ENCODE measurements at places on chromosomes 2 and 18.

GRCh38 chr2:65678779-65679391, 246.5 kb upstream of the SPRED2 start:
- no peak for DNase-seq

GRCh38 chr2:66897181-66897580, 462.3 kb downstream of the MEIS1 start:
- no peak for DNase-seq

DNA sequence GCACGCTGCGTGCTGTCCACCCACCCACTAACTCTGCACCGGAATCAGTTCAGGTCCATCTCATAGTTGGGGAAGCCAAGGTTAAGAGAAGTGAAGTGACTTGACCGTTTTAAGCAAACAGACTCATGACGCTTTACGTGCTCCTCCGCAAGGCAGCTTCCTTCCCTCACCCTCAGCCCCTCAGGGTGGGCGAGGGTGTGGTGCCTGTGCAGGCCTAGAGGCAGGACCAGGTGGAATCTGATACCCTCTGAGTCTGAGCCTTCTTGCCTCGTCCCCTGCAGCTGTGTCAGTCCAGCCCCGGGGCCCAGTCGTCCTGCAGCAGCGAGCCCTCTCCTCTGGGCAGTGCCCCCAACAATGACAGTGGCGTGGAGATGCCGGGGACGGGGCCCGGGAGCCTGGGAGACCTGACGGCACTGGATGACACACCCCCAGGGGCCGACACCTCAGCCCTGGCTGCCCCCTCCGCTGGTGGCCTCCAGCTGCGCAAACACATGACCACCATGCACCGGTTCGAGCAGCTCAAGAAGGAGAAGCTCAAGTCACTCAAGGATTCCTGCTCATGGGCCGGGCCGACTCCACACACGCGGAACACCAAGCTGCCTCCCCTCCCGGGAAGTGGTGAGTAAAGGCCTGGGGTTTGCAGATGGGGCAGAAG, 250.5 kb downstream of the GLI2 start:
- DNase-seq: no peak

DNA sequence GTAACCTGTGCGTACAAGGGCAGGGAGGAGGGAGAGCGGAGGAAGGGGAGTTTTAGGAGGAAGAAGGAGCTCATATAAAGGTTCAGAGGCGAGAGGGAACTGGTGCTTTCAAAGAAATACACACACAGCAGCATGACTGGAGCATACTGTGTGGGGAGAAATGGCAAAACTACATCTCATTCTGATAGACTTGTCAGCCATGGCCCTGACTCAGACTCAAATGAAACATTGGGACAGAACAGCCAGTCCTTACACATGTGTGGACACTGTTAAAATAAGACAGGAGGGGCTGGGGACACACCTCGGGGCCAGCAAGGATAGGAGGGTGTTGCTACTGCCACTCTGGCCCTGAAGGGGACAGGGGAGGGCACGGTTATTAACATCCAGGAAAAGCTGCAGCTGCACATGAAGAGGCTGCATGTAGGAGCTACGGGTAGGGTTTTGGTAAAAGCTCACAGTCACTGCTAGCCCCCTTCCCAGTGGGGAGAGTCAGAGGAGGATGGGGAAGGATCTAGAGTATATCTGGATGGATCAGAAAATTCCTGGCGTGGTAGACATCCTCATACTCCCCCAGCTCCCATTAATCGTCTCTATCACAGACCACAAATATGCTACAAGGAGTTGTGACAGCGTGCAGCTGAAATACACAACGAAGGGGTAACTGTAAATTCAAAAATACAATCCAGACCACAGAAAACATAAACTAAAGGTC, 110.5 kb downstream of the GATA6 start:
- no peak for DNase-seq

DNA sequence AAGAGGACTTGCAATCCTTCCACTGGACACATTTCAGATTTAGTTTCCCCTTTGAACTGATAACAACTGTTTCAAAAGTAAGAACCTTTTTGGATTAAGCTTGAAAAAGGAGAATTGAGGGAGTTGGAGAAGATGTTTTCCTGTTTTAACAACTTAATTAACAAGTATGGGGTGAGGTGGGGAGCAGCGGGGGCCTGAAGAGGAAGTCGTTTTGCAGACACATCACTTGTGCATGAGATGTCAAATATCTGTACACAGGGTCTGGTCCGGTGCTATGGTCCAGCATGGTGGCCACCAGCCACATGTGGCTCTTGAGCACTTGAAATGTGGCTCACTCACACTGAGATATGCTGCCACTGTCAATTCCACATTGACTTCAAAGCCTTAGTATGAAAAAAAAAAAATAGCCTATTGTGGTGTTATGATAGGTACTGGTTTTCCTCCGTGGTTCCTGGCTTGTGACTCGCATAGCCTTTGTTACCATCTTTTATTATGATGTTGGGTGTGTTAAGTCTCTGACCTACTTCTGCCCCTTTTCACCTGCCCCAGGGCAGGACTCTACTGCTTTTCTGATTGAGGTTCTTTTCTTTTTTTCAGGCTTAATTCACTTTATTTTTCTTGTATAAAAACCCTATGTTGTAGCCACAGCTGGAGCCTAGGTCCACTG, 205.5 kb downstream of the BCL2 start:
- no peak for DNase-seq

- DNase-seq: no peak
These were observed 284.8 kb downstream of the CELF4 start for GRCh38 chr18:37280701-37281393.

- no peak for DNase-seq
These were observed 1411.5 kb upstream of the ACVR2A start for GRCh38 chr2:146433116-146433875.

- no peak for DNase-seq
These were observed 173.0 kb downstream of the NCK2 start for GRCh38 chr2:105917688-105918087.

GRCh38 chr18:59672235-59672711, 24.9 kb downstream of the CCBE1 start:
- DNase-seq: no peak

- DNase-seq: no peak
These were observed 2036.5 kb upstream of the CELF4 start for GRCh38 chr18:39602131-39602530.

DNA sequence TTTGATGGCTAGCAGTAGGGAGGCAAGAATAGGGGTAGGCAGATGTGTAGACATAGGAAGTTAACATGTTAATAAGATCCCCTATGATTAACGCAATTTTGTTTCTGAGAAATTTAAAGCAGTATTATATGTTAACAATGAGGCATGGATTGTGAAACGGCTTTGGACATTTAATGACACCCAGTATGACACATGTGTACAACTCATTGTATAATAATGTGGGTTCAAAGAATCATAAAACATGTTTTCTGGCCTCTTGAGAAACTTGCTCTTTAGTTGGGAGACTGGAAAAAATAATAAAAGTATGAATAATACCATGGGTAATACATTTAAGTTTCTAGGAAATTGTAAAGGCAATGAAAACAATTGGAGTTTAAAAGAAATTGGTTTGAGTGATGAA, 332.1 kb upstream of the CDH20 start:
- no peak for DNase-seq

DNA sequence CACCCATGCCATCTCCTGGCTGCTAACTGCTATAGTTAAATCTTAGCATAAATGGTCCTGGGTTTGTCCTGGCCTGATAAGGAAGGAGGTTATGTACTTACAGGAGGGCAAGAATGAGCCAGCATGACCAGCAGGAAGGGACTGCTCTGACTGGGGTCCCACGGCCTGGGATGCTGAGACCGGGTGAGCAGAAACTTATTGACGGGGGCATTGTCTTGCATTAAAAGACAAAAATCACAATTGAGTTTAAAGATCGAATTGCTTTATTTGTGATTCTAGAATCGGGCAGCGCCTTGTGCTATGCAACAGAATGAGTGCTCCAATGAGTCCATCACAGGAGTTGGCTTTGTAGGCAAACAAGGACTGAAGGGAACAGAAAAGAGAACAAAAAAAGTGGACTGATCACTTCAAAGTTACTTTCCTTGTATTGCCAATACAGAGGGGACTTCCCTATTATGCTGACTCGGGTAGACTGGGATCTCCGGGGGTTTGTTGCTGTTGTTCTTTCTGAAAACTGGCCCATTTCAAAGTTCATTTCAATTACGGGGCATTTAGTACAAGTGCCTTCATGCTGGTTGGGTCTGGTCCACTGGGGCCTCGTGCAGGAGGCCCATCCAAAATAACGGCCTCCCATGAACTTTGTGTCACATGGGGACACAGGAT, 87.1 kb upstream of the SLC66A3 start:
- DNase-seq: no peak

DNA sequence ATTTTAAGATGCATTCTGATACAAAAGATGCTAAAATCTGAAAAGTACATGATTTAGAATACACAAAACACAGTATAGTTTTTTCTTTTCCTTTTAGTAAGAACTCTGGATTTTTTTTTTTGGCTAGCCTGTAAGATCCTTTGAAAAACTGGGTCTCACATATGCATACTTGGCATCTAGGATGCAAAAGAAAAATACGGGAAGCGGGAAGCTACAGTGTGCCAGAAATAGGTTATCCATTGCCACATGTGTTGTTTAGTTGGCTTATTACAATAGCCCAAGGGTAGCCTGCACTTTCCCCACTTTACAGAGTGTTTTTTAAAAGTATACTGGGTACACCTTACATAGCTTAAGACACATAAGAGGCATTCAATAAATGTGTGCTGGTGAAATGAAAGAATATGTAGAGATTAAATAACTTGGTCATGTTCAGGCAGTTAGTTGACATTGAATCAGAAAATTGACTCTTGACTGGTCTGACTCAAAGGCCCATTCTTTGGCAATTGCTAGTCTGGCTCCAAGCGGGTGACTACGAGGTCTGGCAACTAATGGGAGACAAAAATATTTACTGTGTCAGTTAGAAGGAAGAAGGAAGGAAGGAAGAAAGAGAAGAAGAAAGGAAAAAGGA, 286.8 kb upstream of the TRIB2 start:
- no peak for DNase-seq

GRCh38 chr18:74496508-74497323, 553 bp downstream of the CNDP2 start:
- DNase-seq: peak; percentile 31

- DNase-seq: no peak
These were observed 556 bp downstream of the CYRIA start for GRCh38 chr2:16664809-16665747.

- DNase-seq: no peak
These were observed 19.1 kb downstream of the HS1BP3 start for GRCh38 chr2:20631617-20632307.

- no peak for DNase-seq
These were observed 103.3 kb downstream of the CTAGE1 start for GRCh38 chr18:22314420-22314819.

GRCh38 chr2:159595410-159596046, 20.8 kb downstream of the BAZ2B start:
- DNase-seq: no peak

GRCh38 chr2:42459296-42459695, 34.5 kb downstream of the KCNG3 start:
- DNase-seq: no peak

DNA sequence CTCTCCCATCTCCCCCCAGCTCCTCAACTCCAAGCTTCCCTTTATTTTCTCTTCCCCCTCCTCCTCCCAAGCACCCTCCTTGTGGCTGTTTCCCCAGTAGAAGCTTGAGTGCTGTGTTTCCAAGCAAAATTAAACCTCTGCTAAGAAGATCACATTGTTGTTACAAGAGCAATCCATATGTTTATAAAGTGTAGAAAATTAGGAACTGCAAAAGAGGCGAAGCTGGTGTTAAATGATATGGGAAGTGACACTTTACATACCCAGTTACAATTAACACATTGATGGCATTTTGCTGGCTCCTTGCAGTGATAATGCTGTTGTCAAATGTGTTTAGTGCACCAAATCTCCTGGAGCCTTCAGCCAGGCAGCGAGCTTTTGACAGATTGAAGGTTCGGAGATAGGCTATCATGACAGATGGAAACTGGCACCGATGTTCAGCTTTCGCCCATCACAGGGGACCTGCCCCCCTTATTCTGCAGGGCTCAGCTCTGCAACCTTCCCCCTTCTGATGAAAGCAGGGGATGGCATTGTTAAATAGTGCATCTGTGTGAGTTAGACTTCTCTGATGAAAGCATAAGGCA, 259.8 kb upstream of the ATP5MC3 start:
- no peak for DNase-seq

GRCh38 chr2:148044322-148044721, 23.4 kb downstream of the MBD5 start:
- DNase-seq: no peak

DNA sequence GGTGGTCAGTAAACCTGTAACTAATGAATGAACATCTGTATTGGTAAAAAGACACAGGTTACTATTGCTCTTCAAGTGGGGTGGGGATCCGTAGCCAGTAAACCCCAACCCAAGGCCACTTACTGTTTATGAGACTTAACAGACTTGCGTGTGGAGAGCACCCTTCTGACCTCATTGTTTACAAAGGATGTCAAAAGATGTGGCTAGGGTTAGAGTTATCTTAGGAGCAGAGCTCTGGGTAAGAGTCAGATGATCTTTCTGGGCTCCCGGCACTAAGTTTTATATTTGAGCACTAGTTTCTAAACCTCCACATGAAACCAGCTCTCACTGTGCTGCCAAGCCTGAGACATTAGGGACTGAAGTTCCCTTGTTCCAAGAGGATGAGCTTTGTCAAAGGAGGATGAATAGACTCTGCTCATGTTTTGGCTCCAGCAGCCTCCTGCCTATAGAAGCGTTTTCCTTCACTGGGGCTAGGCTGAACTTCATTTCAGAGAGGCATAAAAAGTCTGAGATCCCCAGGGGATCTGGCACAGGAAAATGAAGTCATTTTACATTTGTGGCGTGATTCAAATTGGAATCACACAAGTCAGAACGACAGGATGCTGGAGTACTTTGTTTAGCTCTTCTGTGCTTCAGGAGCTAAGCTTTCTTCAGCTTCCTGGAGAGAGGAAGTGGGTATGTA, 403.1 kb upstream of the TRIB2 start:
- no peak for DNase-seq
